Pulmonary artery endothelial cell (primary cell): ENCODE measurements at places on chromosomes 13 and 19. TPM values are rescaled to one million over a fixed set of nuclear protein-coding genes. Genes with fewer than 3 reads are reported as not detected.

GRCh38 chr13:31380715-31381114 is 180.9 kb downstream of the B3GLCT start:
- DNase-seq, result no peak

DNA sequence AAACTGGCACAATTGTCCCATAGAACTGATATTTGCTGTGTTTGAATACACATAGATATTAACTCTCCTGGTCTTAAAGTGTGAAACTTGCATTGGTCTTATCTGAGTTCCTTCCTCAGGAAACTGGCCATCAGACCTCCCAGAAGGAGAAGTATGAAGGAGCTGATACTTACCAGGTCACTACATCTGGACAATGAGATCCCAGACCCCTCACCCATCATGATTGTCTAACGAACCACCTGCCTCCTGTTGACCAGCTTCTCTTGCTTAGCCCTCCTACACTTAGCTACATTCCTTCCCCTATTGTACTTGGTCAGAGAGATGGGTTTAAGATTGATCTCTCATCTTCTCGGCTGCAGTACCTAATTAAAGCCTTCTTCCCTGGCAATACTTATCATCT is 413.3 kb downstream of the KCTD12 start:
- DNase-seq, result peak; percentile 19

- DNase-seq, result no peak
Observed at GRCh38 chr13:60707878-60708277, 310.9 kb downstream of the TDRD3 start.

GRCh38 chr13:49298416-49298815 is 50.7 kb downstream of the CDADC1 start:
- no peak for DNase-seq

DNA sequence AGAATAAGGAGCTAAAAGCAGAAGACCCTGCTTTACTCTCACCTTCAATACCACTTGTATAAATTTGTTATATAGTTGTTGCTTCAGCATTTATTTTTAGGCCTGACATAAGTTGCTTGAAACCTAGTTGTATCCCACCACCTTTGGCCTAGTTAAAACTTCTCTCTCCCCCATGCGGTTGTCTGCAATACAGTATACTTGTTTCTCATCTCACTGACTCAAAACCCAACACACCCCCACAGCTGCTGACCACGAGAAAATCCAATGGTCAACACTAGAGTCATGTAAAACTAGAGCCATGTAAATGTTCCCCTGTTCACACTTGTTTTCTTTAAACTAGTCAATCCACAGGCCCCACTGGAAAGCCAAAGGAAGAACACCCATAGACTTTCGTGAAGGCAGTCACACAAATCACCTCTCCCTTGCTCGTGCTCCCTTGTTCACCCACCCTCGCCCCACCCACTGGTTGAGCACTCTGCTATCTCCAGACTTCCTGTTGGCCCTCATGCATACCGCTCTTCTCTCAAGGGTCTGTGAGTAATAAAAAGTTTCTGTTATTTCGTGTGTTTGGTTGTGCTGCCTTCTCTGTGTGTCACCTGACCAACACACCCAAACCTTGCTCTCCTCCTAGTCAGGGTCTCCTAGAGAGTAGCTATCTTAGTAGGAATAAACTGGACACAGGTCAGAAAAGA is 12.9 kb upstream of the CCDC169 start:
- no peak for DNase-seq

DNA sequence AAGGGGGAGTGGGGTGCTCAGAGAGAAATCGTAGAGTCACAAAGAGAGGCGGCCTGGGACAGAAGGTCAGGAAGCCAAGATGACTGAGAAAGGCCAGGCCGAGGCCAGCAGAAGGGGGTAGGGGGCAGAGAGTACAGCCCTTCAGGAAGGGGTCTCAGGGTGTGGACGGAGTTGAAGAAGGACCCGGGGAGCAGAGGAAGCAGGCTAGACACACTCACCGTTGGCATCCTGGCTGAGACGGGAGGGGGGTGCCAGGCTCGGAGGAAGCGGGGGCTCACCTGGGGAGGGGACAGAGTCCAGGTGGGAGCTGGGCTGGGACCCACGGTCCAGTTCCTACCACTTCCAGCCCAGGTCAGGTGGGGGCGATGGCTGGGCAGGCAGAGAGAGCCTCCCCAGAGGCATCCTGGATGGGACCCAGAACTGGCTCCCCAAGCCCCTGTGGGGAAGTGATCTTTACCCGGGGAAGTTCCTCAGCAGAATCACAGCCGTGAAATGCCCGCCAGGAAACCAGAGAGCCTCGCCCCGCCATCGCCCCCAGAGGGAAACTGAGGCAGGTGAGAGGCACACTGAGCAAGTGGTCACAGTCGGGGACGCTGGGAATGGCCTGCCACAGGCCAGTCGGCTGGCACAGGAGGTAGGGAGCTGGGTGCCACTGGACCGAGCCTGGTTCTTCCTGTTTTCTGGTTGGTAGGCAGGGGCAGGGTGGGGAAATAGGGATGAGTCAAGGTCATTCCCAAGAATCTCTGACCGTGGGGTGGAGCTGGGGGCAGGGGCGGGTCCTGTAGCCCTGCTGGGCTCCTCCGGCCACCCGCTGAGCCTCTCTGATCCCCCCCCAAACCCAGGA is 1.4 kb downstream of the MATK start:
- DNase-seq, result no peak

- DNase-seq, result no peak
Observed at GRCh38 chr19:18253716-18254115, 20.5 kb downstream of the IQCN start.

FUT3 gene
- total RNA-seq, result not detected in 2 replicates

DNA sequence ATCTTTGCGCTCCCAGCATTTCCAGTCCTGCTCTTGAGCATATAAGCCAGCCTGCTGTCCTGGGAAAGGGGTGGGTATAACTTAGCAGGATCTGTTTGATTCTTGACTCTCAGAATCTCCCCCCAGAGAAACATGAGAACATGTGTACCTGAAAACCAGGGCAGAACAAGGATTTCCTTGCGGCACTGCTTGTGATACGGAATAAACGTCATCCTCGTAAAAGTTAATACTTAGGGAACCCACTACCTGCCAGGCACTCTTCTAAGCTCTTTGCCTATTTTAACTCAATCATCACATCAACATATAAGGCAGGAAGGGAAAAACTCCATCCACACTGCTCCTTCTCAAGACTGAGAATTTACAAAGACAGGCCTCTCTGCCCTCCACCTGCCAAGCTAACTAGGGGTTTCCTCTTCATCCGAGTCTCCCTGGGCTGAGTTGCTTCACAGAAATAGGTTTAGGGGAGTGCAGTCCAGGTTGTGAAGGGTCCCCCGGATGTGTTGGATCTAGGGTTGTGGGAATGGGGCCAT is 1.1 kb downstream of the ZNF653 start:
- DNase-seq, result no peak

DNA sequence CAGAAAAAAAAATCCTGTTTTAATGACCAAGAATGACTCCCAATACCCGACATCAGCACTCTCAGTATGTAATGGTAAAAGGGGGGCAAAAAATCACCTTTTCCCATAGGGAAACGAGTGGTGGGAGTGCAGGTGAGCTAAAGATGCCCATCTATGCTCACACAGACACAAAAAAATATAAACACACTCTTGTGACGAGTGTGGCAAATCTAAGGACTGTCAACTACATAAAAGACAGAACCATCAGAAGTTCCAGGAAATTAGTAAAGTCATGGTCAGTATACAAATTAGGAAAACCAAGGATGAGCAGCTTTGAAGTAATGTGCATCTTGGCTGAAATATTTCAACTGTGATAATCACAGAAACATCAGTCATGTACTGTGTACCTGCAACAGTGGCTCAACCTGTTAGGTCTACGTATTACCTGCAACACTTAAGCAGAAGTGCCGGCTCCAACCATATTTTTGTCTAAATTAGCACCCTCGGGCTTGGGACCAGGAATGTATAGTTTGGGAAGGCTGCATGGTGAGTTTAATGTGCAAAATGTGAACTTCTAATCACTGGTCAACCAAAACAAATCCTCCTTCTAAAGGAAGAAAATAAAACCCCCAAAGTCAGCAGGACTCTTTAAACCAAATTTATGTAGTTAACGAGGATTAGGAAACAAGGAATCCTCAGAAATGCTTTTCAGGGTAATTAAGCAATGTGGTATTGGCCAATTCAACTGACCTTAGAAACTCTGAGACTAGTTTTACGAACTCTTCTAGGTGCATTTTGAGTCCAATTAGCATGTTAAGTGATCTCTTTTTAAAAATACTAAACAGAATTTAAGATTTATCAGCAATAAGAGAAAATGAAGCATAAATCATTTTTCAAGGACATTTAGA is 24.3 kb downstream of the ANKRD10 start:
- DNase-seq, result no peak

GRCh38 chr13:24742977-24743376 is 21.0 kb upstream of the RNF17 start:
- no peak for DNase-seq

- DNase-seq, result no peak
Observed at GRCh38 chr19:46739290-46739771, 6.5 kb upstream of the FKRP start.

DNA sequence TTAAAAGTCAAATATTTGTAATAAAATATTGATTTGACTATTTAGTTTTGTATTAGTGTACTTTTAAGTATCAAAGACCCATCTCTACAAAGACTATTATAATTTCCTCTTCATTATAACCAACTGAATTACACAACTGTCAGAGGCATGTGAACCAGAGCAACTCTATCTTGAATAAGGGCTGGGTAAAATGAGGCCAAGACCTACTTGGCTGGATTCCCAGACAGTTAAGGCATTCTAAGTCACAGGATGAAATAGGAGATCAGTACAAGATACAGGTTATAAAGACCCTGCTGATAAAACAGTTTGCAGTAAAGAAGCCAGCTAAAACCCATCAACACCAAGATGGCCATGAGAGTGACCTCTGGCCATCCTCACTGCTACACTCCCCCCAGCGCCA is 36.2 kb upstream of the ATP12A start:
- no peak for DNase-seq

DNA sequence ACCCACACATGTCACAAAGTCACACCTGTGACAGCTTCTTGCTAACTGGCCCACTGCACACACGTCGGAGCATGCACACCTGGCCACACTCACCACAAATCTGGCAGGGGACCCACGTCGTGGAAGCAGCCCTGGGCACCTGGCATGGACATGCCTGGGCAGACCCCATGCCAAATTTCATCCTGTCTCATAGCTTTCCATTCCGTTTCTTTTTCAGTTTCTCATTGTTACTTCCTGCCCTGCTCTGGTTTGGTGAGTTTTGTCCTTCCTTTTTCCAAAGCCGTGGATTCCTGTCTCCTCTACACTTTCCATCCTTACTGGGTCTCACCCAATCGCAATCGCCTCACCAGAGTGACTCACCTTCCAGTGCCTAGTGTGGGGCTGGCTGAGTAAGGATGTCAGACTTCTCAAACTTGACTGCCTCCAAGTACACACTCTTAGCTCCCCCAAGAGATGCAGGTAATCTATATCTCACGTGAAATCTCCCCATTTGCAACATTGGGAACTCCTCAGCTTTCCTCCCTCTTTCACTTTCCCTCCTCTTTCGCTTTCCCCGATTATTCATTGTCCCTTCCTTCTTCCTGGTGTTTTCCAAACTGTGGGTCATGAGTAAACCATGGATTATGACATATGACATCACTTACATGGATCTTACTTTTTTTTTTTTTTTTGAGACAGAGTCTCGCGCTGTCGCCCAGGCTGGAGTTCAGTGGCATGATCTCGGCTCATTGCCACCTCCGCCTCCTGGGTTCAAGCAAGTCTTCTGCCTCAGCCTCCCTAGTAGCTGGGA is 1.6 kb upstream of the BBC3 start:
- no peak for DNase-seq

ITPKC gene
- 19.8 and 25.8 TPM in 2 replicates for total RNA-seq

VSTM2B gene
- not detected in 2 replicates for total RNA-seq

DNA sequence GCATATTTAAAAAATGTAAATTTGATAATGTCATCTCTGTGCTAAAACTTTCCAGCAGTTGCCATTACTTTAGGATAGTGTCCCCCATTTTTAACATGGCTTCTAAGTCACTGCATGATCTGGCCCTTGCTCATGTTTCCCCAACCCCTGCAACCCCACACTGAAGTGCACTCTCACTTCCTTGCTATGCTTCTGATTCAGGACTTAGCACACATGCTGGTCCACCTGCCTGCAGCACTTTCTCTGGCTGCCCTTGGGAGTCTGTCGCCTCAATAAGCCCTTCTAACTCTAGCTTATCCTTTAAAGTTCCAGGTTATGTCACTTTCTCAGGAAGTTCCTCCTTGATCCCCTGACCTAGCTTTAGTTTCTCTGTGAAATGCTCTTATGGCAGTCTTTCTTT is 241.0 kb downstream of the POSTN start:
- DNase-seq, result no peak

DNA sequence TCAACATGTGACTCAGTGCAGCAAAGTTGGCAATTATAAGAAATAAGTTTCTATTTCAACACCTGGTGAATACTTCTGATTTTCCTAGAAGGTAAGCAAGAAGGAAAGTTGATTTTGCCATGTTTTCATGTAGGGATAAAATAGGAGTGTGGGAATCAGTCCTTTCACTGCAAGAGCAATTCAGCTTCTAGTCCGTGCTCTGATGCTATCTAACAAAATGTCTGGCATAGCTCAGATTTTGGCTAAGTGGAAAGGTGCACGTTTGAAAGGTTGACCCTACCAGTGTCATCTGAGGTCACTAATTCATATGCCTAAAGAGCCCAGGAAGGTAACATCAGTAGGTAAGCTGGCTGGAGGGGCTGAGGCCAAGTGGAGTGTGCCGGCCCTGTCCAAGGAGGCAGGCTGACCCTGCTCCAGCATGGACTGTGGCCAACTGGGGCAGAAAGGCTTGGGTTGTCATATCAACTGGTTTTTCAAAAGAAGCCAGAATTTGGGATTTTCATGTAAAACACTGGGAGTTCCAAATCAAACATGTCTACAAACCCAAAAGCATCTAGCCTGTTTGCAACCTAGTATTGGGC is 38.9 kb upstream of the MEDAG start:
- no peak for DNase-seq
